GM23248 (cell line): ENCODE measurements at places on chromosomes 11 and 22. TPM values are rescaled to one million over a fixed set of nuclear protein-coding genes. Genes with fewer than 3 reads are reported as not detected.
A peak's percentile ranks its signal among the peaks of the same experiment; 100 is the strongest.

- peak; percentile 67 for DNase-seq
These were observed 38.2 kb downstream of the BRD1 start for GRCh38 chr22:49789289-49790141.

- no peak for DNase-seq
These were observed 59.0 kb downstream of the UBASH3B start for GRCh38 chr11:122714484-122714883.

DNA sequence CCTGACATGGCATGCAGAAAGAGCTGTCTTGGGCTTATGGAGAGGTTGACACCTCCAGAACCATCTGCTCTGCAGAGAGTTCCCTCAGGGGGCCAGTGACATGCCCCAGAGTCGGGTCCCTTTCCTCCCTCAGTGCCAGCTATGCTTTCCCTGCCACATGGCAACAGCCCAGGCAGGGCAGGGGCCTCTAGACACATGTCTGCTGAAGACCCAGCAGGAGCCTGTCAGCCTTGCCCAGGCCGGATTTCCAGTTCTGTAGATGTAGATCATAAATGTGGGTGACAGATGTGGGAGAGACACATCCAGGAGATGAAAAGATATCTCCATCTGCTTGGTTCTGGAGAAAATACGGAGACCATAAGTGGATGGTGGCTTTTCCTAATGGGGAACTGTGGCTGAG lies 25.5 kb downstream of the NAV2 start:
- DNase-seq, result no peak

DNA sequence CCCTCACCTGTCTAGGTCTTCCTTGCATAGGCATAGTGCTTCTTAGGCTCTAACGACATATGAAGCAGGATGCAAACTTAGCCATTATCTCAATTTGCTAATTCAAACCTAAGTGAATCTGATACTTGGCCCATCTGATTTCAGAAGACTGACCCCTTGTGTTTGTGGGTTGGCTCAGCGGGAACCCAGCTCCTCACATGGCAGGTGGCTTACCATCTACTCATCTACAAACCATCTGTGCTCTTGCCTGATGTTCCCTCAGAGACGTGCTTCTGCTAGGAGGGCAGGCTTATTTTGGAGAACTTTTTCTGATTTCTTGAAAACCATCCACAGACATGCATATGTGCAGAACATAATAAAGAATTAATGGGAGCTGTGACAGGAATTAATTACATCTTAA lies 15.2 kb downstream of the ELMOD1 start:
- no peak for DNase-seq

DNA sequence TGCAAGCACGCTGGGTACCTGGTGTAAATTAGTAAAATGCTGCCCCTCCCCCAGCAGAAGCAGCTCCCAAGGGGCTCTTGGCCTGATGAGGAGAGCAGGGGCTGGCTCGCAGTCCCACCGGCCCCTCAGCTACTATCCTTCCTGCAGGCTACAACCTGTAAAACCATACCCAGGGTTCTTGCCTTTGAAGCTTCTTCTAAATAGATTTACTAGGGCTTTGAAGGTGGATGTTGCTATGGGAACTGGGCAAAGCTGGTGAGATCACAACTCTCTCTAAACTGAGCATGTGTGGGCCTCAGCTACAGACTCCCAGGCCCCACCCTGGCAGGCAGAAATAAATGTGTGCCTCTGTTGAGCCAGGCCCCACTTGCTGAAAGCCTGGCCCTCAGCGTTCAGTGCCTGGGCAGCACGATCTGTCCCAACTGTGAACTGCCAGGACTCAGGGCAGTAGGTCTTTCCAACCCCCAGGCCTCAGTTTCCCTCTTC lies 18.5 kb downstream of the CD5 start:
- DNase-seq, result peak; percentile 60

GRCh38 chr11:2158966-2159365 lies 2.0 kb downstream of the INS start:
- no peak for DNase-seq

- peak; percentile 91 for DNase-seq
These were observed 259.8 kb upstream of the BLID start for GRCh38 chr11:122375687-122376399.

GRCh38 chr11:116903090-116903489 lies 65.7 kb upstream of the APOA1 start:
- no peak for DNase-seq

DNA sequence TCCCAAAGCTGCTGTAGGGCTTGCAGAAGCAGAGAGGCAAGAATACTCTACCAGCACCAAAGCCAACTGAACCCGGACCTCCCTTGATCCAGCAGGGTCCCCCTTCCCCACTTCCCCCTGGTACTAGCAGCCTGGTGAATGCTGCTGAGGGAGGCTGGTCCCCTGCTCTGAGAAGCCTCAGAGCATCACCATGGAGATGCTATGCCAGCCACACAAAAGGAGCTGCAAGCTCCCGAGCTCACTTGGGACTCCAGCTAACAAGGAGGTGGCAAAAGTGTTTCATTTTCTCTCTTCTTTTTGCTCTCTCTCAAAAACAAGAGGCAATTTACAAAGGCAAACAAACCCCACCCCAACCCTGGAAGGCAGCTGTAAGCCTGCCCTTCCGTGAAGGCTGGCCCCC lies 509.8 kb downstream of the BUD13 start:
- DNase-seq, result no peak

GRCh38 chr22:35177811-35178210 lies 79.5 kb upstream of the HMGXB4 start:
- DNase-seq, result no peak

DNA sequence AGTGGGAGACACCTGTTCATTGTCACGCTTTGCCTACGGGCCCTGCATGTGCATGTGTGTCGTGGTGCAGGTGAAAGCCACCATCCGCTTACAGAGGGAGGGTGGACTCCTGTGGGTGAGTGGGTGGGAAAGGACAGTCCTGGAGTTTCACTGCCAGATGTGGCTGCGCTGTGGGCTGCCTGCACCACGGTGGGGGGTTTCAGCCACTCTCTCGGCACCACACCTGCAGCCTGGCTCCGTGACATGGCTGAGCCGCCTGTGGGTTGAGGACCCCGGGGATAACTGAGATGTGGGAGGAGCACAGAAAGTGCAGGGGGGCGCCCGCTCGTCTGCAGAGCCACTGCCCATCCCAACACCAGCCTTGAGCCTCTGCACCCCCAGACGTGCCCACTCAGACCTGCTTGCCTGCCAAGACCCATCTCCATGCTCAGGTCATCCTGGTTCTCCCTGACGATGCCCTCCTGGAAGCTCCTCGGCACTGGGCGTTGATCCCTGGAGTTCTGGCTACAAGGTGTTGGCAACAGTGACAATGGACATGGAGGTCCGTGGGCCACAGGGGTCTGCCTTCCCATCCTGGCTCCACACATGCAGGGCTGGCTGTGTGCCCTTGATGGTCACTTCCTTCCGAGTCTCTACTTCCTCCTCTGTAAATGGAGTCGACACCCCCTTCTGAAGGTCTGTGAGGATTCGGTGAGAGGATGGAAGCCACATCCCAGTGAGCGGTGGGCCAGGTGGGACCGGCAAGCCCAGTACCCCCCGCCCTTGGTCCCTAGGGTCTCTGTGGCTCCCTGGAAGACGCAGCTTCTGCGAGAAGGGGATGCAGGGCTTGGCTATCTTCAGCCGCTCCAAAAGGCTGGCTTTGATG lies 1007.0 kb downstream of the BRD1 start:
- no peak for DNase-seq

- no peak for DNase-seq
These were observed 126.6 kb downstream of the DSCAML1 start for GRCh38 chr11:117670443-117670842.

DNA sequence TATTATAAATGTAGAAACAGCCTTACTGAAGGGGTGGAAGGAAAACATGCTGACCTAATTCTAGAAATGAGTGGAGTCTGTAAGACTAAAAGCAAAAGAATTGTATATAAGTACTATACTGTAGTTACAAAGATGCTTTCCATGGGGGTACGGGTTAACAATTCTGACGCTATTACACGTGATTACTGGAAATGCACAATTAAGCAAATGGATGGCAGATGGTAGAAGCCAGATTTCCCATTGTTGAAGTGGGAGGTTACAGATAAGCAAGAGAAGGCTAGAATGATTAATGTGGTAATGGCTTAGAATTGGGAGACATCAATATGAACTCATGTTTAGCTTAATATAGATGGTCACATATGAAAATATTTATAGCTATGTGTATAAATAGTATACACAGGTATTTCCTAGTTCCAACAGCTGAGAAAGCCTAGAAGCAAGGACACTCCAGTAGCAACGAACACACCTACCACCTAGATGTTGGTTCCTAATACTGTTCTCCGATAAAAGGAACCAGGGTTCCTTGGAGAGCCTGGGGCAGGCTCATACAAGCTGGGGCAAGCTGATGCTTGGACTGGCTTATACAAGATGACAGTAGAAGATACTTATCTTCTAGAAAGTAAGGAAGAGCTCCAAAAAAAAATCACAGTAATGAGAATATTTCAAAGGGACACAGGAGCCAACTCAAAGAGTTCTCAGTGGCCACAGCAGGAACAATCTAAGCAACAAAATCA lies 13.5 kb downstream of the SMC1B start:
- no peak for DNase-seq

GRCh38 chr22:35452351-35452781 lies 52.4 kb downstream of the MCM5 start:
- no peak for DNase-seq

DNA sequence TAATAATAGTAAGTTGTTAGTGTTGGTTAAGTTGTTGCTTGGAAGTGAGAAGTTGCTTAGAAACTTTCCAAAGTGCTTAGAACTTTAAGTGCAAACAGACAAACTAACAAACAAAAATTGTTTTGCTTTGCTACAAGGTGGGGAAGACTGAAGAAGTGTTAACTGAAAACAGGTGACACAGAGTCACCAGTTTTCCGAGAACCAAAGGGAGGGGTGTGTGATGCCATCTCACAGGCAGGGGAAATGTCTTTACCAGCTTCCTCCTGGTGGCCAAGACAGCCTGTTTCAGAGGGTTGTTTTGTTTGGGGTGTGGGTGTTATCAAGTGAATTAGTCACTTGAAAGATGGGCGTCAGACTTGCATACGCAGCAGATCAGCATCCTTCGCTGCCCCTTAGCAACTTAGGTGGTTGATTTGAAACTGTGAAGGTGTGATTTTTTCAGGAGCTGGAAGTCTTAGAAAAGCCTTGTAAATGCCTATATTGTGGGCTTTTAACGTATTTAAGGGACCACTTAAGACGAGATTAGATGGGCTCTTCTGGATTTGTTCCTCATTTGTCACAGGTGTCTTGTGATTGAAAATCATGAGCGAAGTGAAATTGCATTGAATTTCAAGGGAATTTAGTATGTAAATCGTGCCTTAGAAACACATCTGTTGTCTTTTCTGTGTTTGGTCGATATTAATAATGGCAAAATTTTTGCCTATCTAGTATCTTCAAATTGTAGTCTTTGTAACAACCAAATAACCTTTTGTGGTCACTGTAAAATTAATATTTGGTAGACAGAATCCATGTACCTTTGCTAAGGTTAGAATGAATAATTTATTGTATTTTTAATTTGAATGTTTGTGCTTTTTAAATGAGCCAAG lies 2.7 kb downstream of the NEAT1 start:
- DNase-seq, result peak; percentile 89

DNA sequence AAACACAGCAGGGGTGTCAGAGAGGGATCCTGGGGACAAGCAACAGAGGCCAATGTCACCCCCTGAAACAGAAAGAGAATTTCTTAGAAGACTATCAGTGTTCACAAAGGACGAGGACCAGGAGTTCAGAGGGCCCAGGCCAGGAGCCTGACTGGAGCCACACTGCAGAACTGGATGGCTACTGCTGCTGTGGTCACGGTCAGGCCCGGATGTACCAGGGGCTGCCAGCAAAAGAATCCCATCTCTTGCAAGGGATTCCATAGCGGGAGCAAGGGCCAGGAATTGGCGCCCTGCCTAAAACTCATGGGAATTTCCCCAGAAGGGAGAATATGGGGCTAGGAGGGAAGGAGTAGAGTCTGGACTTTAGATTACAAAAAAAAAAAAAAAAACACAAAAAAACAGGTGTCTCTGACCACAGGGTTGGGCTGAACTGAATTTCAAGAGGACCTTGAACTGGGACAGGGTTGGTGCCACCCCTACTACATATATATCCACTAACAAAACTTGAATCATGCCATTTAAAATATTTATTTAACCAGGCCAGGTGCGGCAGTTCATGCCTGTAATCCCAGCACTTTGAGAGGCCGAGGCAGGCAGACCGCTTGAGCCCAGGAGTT lies 15.7 kb upstream of the KCTD14 start:
- DNase-seq, result no peak

GRCh38 chr11:34300926-34301295 lies 56.9 kb downstream of the ABTB2 start:
- DNase-seq, result no peak

DNA sequence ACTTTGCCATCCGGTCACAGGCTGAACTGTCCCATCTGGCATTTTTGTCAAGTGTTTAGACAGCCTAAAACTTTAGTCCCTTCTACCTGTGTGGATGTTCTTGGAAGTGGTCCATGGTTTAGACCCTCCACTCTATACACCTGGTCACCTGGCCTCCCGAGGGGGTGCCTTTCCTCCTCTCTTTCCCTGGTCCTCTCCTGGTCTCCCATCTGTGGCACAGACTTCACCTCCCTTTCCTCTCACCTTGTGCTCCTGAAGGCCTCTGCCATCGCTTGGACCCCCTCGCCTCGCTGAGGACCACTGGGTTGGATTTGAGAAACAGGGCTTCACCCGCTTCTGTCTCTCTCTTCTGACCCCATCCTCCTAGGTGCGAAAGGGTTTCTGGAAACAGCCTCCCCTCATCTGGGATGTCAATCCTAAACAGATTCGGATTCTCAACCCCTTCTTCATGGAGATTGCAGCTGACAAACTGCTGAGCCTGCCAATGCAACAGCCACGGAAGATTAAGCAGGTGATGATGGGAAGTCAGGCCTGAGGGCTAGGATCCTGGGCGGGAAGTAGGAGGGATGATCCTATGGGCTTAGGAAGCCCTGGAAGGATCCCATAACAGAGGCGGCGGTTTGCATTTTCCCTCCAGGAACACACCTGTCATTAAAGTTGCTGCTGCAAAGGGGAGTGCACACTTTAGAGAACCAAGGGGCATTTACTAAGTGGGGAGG lies 53.6 kb downstream of the ST3GAL4 start:
- no peak for DNase-seq

DNA sequence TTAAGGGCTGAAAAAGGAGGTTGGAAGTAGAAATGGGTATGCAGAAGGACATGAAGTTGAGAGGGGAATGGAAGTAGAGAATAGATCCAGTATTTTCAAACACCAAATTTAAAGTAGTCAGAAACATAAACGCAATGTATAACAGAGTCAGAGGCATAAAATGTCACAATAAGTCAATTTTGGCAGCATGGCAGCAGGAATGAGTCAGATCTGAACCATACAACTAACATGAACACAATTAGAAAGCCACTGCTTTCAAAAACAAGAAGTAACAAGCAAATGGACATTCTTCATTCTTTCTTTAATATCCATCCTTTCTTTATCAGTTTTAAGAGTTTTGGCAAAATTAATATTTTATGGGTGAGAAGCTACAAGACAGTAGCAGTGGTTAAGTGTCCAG lies 2.5 kb downstream of the CHORDC1 start:
- peak; percentile 84 for DNase-seq

HORMAD2 gene
- total RNA-seq, result not detected in 2 replicates

MMP13 gene
- total RNA-seq, result not detected in 2 replicates

ASCL3 gene
- not detected in 2 replicates for total RNA-seq

FXYD2 gene
- not detected in 2 replicates for total RNA-seq

SNX32 gene
- not detected in 2 replicates for total RNA-seq

NXPE4 gene
- not detected in 2 replicates for total RNA-seq

OR4A16 gene
- total RNA-seq, result not detected in 2 replicates

ZNF280B gene
- under 0.01 and 0.11 TPM in 2 replicates for total RNA-seq

HPX gene
- 0.22 and 1.1 TPM in 2 replicates for total RNA-seq

OR5P2 gene
- total RNA-seq, result not detected in 2 replicates
